ENCODE measurements at places on chromosomes 6 and 20. TPM values are rescaled to one million over a fixed set of nuclear protein-coding genes. Genes with fewer than 3 reads are reported as not detected.

DNA sequence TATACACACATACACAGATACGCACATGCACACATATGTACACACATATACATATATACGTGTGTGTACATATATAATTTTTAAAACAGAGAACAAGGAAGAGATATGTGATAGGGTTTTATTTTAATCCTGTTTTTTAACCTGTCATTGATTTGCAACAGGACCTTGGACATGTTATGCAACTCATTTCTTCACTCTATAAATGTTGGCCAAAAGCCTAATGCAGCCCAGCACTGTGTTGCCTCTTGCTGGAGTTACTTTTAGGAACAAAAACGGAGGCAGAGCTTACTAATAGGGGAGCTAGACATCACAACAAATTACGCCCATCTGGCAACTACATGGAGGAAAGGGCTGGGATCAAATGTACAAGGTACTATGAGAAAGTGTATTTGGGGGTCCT lies 179.9 kb upstream of the TAB2 start:
- H3K27me3 ChIP-seq, result peaks cover 3% of the 10 kb centered on the region
- no peak for DNase-seq
- H3K4me1 ChIP-seq, result no peaks in the 10 kb centered on the region
- H3K36me3 ChIP-seq, result no peaks in the 10 kb centered on the region
- H3K4me3 ChIP-seq, result no peak overlapping the region

GRCh38 chr20:48903705-48904104 lies 17.8 kb upstream of the ARFGEF2 start:
- H3K4me3 ChIP-seq, result no peak overlapping the region
- no peaks in the 10 kb centered on the region for H3K36me3 ChIP-seq
- peaks cover 4% of the 10 kb centered on the region for H3K4me1 ChIP-seq
- no peak overlapping the region for H3K27ac ChIP-seq

GRCh38 chr20:60589623-60590022 lies 631.4 kb downstream of the CDH26 start:
- peaks cover 4% of the 10 kb centered on the region for H3K27me3 ChIP-seq
- no peak overlapping the region for H3K4me3 ChIP-seq
- H3K27ac ChIP-seq, result no peak overlapping the region
- H3K36me3 ChIP-seq, result no peaks in the 10 kb centered on the region
- DNase-seq, result peak; percentile 16
- H3K4me1 ChIP-seq, result no peaks in the 10 kb centered on the region

DNA sequence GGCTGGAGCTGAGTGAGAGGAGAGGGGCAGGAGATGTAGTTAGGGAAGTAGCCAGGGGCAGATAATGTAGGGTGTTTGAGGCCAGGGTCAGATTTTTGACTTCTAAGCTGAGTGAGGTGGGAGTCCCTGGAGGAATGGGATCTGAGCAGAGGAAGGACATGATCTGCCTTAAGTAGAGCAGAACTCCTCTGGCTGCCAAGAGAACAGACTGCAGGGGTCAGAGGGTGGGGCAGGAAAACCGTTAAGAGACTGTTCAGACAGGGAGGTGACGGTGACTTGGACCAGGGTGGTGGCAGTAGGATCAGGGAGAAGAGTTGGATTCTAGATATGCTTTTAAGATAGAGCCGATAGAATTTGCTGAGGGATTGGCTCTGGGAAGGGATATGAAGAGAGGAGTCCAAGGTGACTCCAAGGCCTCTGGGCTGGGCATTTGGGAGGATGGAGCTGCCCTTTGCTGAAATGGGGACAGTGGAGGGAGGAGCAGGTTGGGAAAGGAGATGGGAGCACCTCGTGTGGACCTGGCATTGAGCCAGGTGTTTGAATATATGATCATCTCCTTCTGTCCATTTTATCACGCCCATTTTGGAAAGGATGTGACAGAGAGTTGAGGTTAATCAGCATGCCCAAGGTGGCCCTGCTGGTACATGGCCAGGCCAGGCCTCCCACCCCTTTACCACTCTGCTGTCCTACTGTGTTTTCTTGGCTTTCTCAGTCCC lies 18.8 kb downstream of the EYA2 start:
- H3K27me3 ChIP-seq, result peaks cover 5% of the 10 kb centered on the region
- no peak overlapping the region for H3K4me3 ChIP-seq
- no peak overlapping the region for H3K27ac ChIP-seq

DNA sequence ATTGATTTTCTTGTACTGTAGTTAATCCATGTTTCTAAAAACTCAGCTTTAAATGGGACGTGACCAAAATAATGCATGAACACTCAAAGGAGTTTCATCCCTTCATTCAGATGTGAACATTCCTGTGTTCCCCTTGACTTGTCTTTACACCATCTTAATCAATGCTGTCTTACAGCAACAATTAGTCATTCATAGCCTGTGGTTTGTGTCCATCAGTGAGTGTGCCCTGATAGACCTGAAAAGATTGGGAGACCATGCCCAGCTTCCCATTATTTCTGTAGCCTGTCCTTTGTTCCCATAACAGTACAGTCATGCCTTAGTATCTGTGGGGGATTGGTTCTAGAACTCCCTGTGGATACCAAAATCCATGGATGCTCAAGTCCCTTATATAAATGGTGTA lies 23.9 kb downstream of the NT5E start:
- no peaks in the 10 kb centered on the region for H3K36me3 ChIP-seq
- H3K4me1 ChIP-seq, result no peaks in the 10 kb centered on the region
- DNase-seq, result no peak
- no peaks in the 10 kb centered on the region for H3K27me3 ChIP-seq
- no peak overlapping the region for H3K4me3 ChIP-seq

- H3K27me3 ChIP-seq, result no peaks in the 10 kb centered on the region
- no peak overlapping the region for H3K4me3 ChIP-seq
Observed at GRCh38 chr20:41133709-41134361, 3.5 kb upstream of the PLCG1 start.

Gene MAP3K5
- 26.6 TPM for total RNA-seq

Measured in heart right ventricle (tissue), 16 donors.